Neural crest cell (in vitro differentiated cells): ENCODE measurements at places on chromosomes 1 and 21. TPM values are rescaled to one million over a fixed set of nuclear protein-coding genes. Genes with fewer than 3 reads are reported as not detected.

- H3K27me3 ChIP-seq: peaks cover 7% of the 10 kb centered on the region
- no peaks in the 10 kb centered on the region for H3K36me3 ChIP-seq
- H3K27ac ChIP-seq: no peak overlapping the region
- H3K4me1 ChIP-seq: peaks cover 13% of the 10 kb centered on the region
- no peak for DNase-seq
Observed at GRCh38 chr1:79004916-79005315, 1.6 kb downstream of the ADGRL4 start.

The MAP7D1 gene
- 165 and 166 TPM in 2 replicates for total RNA-seq

DNA sequence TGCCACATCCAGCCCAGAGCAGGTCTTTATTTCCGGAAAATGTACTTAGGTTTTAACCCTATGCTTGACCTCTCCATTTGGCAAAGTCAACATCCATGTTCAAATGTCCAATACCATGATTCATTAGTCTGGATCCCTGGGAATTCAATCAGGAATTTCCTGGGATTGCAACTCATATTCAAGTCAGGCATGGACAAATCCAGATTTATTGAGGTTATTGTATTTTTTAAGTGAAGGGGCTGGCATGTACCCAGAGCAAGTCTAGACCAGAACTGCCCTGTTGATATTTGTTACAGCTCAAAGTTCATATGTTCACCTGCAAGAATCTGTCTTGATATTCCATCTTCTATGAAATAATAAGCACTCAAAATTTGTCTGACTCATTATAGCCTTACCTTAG lies 521.1 kb downstream of the ADGRL2 start:
- H3K4me1 ChIP-seq: no peaks in the 10 kb centered on the region
- no peaks in the 10 kb centered on the region for H3K36me3 ChIP-seq
- DNase-seq: no peak
- H3K27ac ChIP-seq: no peak overlapping the region
- no peak overlapping the region for H3K4me3 ChIP-seq

DNA sequence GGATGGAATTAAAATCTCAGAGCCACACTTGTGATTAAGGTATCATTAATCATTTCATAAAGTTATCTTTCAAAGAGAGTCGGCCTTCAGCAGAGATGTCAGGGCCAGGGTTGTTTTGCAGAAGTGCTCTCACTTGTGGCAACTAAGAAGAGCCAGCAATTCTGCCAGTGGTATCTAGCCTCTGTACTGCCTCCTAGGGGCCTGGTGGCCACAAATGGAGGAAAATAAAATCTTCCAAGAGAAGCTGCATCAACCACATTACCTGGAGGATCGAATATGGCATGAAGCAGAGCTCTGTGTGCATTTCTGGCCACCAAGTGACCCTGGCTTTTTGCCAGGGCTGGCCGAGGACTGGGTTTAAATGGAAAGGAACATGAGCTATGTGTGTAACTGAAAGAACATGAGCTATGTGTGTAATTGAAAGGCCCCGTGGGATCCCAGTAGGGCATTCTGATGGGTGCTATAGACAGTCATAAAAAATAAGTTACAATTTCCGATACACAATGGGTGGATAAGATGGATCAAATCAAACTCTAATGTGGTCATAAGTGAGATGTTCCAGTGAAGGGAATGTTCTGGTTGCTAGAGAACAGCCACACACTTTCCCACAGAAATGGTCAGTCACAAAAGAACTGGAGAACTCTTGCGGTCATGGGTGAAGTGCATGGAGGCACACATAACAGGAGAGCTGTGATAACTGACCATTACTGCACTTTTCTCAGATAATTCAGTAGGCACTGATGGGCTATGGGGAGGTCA lies 335.8 kb downstream of the CAMTA1 start:
- no peak overlapping the region for H3K27ac ChIP-seq
- H3K4me3 ChIP-seq: no peak overlapping the region
- H3K36me3 ChIP-seq: no peaks in the 10 kb centered on the region

GRCh38 chr1:198809247-198809646 lies 170.4 kb downstream of the PTPRC start:
- DNase-seq: no peak
- H3K4me3 ChIP-seq: no peak overlapping the region
- no peaks in the 10 kb centered on the region for H3K4me1 ChIP-seq
- no peak overlapping the region for H3K27ac ChIP-seq

The KRTAP19-6 gene
- total RNA-seq: not detected in 2 replicates

DNA sequence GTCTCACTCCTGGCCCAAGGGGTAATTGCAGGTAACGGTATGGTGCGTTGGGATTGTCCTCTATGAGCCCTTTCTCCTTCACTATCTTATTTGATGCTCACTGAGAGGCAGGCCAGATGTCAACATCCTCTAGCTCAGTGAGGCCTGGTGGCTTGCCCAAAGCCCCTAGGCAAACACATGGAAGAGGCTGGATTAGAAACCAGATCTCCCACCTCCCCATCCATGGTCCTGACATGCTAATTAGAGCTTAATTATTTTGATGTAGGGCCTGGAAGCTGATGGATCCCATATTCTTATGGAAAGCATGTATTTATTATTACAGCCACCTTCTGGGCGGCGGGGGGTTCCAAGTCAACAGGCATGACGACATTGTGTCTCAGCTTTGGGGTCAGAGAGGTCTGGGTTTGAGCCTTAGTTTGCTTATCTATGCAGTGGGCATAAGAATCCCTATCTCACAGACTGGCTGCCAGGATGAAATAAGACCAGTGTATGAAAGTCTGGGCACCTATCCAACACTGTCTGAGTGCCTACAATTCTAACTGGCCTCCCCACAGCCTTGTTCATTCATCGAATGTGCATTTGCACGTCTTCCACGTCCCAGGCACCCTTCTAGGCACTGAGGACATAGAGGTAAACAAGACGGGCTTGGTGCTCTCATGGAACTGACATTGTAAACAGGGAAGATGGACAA lies 6.2 kb downstream of the SMPDL3B start:
- no peak overlapping the region for H3K4me3 ChIP-seq
- H3K4me1 ChIP-seq: no peaks in the 10 kb centered on the region
- H3K27ac ChIP-seq: no peak overlapping the region
- no peaks in the 10 kb centered on the region for H3K36me3 ChIP-seq
- DNase-seq: no peak

- H3K27ac ChIP-seq: no peak overlapping the region
- H3K27me3 ChIP-seq: no peaks in the 10 kb centered on the region
- H3K4me1 ChIP-seq: peaks cover 21% of the 10 kb centered on the region
- DNase-seq: no peak
- no peak overlapping the region for H3K4me3 ChIP-seq
- peaks cover 3% of the 10 kb centered on the region for H3K36me3 ChIP-seq
Observed at GRCh38 chr1:98732985-98733781, 71.7 kb downstream of the SNX7 start.

GRCh38 chr1:162019006-162019405 lies 4.7 kb downstream of the OLFML2B start:
- H3K36me3 ChIP-seq: peaks cover 14% of the 10 kb centered on the region
- H3K27me3 ChIP-seq: peaks cover 20% of the 10 kb centered on the region
- peaks cover 10% of the 10 kb centered on the region for H3K4me1 ChIP-seq
- no peak overlapping the region for H3K27ac ChIP-seq
- DNase-seq: no peak

- H3K4me1 ChIP-seq: no peaks in the 10 kb centered on the region
- H3K36me3 ChIP-seq: peaks cover 47% of the 10 kb centered on the region
- H3K4me3 ChIP-seq: no peak overlapping the region
- no peak overlapping the region for H3K27ac ChIP-seq
- no peaks in the 10 kb centered on the region for H3K27me3 ChIP-seq
Observed at GRCh38 chr1:117106478-117106877, 15.1 kb downstream of the TRIM45 start.

DNA sequence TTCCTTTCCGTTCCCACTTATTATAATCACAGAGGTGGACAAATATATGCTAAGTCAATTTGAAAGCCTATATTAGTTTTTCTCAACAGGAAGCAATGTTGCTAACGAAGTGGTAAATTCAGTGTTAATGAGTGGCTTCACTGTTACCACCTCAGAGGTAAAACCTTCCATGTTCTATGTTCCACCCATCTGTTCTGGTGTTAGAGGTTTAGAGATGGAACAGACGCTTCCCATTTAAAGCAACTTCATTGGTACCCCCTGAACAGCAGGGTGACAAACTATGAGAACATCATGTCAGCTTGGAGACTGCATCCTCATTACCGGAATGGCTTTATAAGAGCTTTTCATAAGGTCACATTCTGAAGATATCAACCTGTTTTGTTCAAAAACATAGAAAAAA lies 77.9 kb downstream of the ZNF644 start:
- H3K27ac ChIP-seq: no peak overlapping the region
- no peaks in the 10 kb centered on the region for H3K27me3 ChIP-seq
- peaks cover 20% of the 10 kb centered on the region for H3K36me3 ChIP-seq
- DNase-seq: no peak
- H3K4me1 ChIP-seq: no peaks in the 10 kb centered on the region
- no peak overlapping the region for H3K4me3 ChIP-seq

GRCh38 chr1:77227381-77227780 lies 8.2 kb upstream of the PIGK start:
- no peaks in the 10 kb centered on the region for H3K27me3 ChIP-seq
- H3K27ac ChIP-seq: no peak overlapping the region
- no peak overlapping the region for H3K4me3 ChIP-seq
- no peaks in the 10 kb centered on the region for H3K4me1 ChIP-seq
- H3K36me3 ChIP-seq: peaks cover 8% of the 10 kb centered on the region

- H3K36me3 ChIP-seq: no peaks in the 10 kb centered on the region
- H3K27ac ChIP-seq: no peak overlapping the region
- DNase-seq: no peak
- no peak overlapping the region for H3K4me3 ChIP-seq
- H3K27me3 ChIP-seq: no peaks in the 10 kb centered on the region
- peaks cover 11% of the 10 kb centered on the region for H3K4me1 ChIP-seq
Observed at GRCh38 chr1:100622506-100622905, 84.6 kb downstream of the GPR88 start.

The CXADR gene
- 32.6 and 34.8 TPM in 2 replicates for total RNA-seq

DNA sequence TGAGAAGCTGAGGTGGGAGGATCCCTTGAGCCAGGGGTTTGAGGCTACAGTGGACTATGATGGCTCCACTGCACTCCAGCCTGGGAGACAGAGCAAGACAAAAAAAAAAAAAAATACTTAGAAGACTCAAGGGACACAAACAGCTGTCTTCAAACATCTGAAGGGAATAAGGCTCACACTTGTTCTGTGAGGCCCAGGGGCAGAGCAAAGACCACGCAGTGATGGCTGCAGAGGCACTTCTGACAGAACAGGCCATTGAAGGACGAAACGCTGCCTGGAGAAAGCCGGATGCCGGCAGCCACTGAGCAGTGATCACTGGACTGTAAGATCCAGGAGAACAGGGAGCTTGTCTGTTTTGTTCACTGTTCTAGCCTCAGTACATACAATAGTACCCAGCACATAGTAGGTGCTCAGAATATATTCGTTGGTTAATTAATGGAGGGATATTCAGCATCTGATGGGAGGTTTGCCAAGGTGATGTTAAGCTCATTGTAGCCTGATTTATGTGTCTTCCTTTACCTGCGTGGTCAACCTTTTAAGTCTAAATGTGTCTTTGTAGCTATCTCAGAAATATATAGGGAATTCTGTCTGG lies 12.1 kb upstream of the NDC1 start:
- H3K27me3 ChIP-seq: no peaks in the 10 kb centered on the region
- H3K4me3 ChIP-seq: peak overlapping the region; percentile 56
- peaks cover 34% of the 10 kb centered on the region for H3K36me3 ChIP-seq
- H3K4me1 ChIP-seq: peaks cover 13% of the 10 kb centered on the region

The UCK2 gene
- 64.6 and 66.7 TPM in 2 replicates for total RNA-seq

- H3K36me3 ChIP-seq: no peaks in the 10 kb centered on the region
- no peaks in the 10 kb centered on the region for H3K4me1 ChIP-seq
- H3K27me3 ChIP-seq: no peaks in the 10 kb centered on the region
Observed at GRCh38 chr1:216457356-216457755, 34.1 kb upstream of the USH2A start.

- H3K27ac ChIP-seq: no peak overlapping the region
- DNase-seq: no peak
- no peak overlapping the region for H3K4me3 ChIP-seq
- H3K27me3 ChIP-seq: peaks cover 4% of the 10 kb centered on the region
- peaks cover 9% of the 10 kb centered on the region for H3K4me1 ChIP-seq
Observed at GRCh38 chr1:3986686-3987218, 86.7 kb upstream of the C1orf174 start.

The BLACAT1 gene
- 3.8 and 3.9 TPM in 2 replicates for total RNA-seq

DNA sequence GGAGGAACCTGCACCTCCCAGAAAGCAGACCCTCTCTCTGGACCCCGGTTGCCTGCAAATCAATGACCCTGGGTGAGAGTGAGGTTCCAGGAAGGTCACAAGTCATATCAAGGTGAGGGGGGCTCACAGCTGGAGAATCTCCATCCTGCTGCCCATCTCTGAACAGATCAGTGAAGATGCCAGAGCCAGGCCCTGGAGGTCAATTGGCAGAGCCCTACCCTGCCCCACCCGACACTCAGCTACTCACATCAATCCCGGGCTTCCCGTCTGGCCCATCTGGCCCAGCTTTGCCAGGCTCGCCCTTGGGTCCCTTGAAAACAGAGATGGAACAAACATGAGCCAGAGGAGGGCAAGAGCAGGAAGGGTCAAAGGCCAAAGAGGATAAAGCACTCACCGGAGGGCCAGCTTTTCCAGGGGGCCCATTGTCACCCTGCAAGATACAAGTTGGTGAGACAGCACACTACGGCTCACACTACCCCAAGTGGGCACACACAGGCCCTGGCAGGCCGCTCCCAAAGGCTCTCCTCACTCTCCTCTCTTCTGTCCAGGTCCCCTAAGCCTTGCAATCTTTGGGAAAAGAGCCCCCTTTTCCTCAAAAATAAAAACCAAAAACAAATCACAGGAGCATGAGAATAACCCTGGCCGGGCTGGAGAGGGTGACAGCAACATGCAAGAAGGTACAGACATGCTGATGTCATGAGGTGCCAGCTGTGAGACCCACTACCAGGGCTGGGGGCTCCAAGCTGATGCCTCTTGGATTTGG lies 2.9 kb downstream of the COL9A2 start:
- H3K36me3 ChIP-seq: no peaks in the 10 kb centered on the region
- DNase-seq: no peak
- peaks cover 42% of the 10 kb centered on the region for H3K27me3 ChIP-seq

The GNAT2 gene
- total RNA-seq: not detected in 2 replicates

GRCh38 chr1:85448358-85448757 lies 16.6 kb downstream of the DDAH1 start:
- H3K36me3 ChIP-seq: peaks cover 12% of the 10 kb centered on the region
- H3K27ac ChIP-seq: peak overlapping the region; percentile 20
- H3K27me3 ChIP-seq: no peaks in the 10 kb centered on the region
- H3K4me3 ChIP-seq: no peak overlapping the region
- peaks cover 26% of the 10 kb centered on the region for H3K4me1 ChIP-seq

The CNR2 gene
- total RNA-seq: not detected in 2 replicates

- H3K36me3 ChIP-seq: no peaks in the 10 kb centered on the region
- H3K4me1 ChIP-seq: peaks cover 23% of the 10 kb centered on the region
- DNase-seq: no peak
- H3K27me3 ChIP-seq: peaks cover 8% of the 10 kb centered on the region
Observed at GRCh38 chr1:184039126-184039525, 1.6 kb upstream of the COLGALT2 start.

- H3K36me3 ChIP-seq: no peaks in the 10 kb centered on the region
- H3K27me3 ChIP-seq: no peaks in the 10 kb centered on the region
- no peak overlapping the region for H3K4me3 ChIP-seq
- no peaks in the 10 kb centered on the region for H3K4me1 ChIP-seq
- DNase-seq: no peak
- H3K27ac ChIP-seq: no peak overlapping the region
Observed at GRCh38 chr1:163084330-163084729, 15.2 kb downstream of the RGS4 start.
